ENCODE measurements at places on chromosomes 5 and 9.

- DNase-seq, result no peak
Observed at GRCh38 chr9:89386797-89387196, 68.5 kb downstream of the SECISBP2 start.

GRCh38 chr9:6955251-6955921 is 197.6 kb downstream of the KDM4C start:
- no peak for DNase-seq

DNA sequence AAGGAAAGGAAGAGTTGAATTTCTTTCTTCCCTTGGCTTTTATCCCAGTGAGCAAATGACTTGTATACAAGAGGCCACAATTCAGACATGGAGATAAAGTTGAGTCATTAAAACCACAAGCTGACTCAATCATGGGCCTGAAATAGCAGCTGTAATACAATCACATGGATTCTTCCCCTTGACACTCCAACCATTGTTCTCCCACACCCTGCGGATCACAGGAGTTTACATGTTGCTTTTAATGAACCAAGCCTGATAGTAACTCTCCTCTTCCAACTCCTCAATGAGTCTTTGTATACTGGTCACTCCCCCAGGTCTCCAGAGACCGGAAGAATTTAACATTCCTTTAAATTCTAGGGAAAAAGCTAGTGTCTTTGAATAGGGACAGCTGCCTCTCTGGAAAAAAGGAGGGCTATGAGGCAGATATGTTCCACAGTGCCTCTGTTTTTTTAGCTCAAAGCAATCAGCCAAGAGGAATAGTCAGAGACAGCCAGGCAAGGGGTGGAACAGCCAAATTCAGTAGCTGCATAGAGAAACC is 32.4 kb downstream of the PCDHGC5 start:
- no peak for DNase-seq

DNA sequence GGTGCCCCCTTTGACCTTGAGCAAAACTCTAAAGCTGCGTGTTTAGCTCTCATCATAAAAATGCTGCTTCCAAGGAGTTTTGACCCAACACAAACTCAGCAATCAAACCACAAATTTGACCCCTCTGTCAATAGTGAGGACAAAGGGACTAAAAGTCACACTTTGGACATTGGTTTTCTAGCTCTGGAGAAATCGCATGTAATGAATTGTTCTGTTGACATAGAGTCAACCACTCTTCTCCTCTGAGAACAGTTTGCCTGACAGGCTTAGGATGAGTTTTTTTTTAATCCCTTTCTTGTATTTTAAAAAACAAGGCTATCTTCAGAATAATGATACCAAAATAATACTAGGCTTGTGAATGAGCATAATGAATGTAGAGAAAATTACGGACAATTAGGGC is 61.1 kb upstream of the MAN2A1 start:
- DNase-seq, result no peak

GRCh38 chr9:98410185-98410697 is 154.8 kb upstream of the TBC1D2 start:
- DNase-seq, result no peak

GRCh38 chr9:96236854-96237550 is 65.0 kb downstream of the HSD17B3 start:
- DNase-seq, result no peak

GRCh38 chr9:133741716-133742115 is 3.6 kb upstream of the SARDH start:
- DNase-seq, result no peak

- no peak for DNase-seq
Observed at GRCh38 chr9:32867026-32867425, 83.7 kb downstream of the TMEM215 start.

GRCh38 chr5:88390096-88390441 is 121.4 kb upstream of the TMEM161B start:
- no peak for DNase-seq

- DNase-seq, result no peak
Observed at GRCh38 chr5:143412661-143413342, 9.3 kb upstream of the NR3C1 start.

DNA sequence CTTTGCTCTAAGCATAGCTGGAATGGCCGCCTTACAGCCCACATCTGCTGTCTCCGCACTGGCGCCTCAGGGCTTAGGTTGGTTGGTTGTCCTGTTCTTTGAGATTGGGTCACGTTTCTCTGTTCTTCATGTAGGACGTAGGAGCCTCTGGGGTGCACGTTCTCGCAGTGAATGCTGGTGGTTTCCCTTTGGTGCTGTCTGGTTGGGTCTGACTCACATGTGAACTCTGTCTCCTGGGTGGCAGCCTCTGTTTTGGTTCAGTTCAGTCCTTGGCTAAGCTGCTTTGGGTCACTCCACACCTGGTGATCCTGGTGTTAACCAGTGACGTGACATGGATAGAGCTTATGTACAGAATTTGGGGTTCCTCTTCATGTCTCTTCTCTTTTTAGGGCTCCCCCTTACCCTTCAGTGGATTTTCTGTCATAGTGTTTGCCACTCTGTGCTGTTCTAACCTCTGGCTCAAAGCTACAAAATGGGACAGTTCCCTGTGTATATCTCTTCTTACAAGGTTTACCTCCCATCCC is 12.6 kb upstream of the LPCAT1 start:
- DNase-seq, result no peak

- no peak for DNase-seq
Observed at GRCh38 chr9:130927995-130928900, 10.8 kb downstream of the FIBCD1 start.

DNA sequence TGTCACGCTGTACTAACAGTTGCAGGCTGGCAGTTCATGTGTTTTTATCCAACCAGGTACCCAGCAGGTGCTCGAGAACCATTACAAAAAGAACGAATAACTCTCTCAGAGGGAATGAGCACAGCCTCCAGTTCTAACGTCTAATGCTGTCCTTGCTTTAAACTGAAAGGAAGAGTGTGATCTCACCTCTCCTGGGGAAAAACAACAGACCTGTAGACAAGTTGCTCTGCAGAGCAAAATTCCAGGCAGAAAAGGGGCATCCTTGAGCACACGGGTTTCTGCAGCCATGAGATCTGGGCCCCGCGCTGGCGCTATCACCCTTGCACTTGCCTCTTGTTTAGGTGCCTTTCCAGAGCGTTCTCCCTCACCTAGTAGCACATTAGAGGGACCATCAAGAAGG is 92.5 kb upstream of the DNAH5 start:
- DNase-seq, result no peak
